ENCODE measurements at places on chromosomes 3 and 15.

DNA sequence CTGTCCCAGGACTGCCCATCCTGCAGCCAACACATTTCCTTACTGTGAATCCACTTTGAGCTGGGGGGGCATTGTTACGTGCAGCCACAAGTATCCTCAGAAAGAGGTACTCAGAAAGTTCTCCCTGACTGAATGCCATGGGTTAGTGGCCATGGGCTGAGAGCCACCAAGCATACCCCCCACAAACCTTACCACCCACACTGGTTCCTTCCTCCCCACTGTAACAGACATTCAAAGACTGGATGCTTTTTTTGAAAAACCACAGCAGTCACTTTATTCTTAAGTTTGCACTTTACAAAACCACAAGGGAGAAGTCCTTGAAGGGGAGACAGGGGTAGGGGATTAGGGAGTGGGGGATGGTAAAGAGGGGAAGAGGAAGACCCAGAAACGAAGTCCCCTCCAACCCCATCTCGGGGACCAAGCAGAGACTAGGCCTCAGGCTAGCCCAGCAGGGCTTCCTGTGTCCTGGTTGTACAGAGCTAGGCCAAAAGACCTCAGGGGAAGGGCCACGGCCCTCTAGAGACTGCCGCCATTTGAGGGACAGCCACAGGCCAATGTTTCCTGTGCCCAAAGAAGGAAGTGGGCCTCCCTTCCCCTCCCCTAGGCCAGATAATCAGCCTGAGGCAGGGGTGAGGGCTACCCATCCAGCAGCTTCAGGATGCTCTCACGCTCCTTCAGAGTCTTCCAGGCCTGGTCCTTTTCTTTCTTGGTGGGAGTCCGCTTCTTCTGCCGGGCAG is 10.1 kb upstream of the CAMK1 start:
- peak; percentile 39 for DNase-seq

DNA sequence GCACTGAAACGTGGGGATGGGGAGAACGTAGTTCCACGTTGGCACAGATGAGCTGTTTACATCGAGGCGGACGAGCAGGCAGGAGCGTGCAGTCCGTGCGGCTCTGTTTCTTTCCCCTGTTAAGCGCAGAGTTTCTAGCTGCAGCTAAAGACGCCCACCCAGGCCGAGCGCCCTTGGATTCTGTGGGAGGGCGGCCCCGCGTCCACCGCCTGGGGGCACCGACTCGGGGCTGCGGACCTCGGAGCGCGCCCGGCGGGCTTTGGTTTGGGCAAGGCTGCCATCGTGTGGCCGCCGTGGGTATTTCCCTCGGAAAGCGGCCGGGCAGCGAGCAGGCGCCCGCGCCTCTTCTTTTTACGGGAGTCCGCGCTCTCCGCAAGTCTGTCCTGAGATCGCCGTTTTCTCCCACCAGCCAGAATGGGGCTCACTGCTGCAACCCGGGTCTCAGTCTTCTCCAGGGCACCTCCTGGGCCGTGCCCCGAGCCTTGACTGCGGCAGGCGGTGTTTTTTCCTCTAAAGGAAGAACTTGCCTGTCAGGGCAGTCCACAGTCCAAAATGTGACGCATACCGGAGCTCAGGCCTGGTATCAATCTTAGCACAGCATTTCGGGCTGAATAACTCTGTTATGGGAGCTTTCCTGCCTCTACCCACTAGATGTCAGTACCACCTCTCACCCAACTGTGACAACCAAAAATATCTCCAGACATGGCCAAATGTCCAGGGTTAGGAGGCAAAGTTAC is 219.9 kb upstream of the IGF1R start:
- peak; percentile 45 for DNase-seq

- no peak for DNase-seq
Measured at GRCh38 chr3:186361762-186362536, at the start of gene DGKG. DGKG (minus strand) TSS chr3:186362234; CDS start chr3:186320459, 41,775 bp downstream.

DNA sequence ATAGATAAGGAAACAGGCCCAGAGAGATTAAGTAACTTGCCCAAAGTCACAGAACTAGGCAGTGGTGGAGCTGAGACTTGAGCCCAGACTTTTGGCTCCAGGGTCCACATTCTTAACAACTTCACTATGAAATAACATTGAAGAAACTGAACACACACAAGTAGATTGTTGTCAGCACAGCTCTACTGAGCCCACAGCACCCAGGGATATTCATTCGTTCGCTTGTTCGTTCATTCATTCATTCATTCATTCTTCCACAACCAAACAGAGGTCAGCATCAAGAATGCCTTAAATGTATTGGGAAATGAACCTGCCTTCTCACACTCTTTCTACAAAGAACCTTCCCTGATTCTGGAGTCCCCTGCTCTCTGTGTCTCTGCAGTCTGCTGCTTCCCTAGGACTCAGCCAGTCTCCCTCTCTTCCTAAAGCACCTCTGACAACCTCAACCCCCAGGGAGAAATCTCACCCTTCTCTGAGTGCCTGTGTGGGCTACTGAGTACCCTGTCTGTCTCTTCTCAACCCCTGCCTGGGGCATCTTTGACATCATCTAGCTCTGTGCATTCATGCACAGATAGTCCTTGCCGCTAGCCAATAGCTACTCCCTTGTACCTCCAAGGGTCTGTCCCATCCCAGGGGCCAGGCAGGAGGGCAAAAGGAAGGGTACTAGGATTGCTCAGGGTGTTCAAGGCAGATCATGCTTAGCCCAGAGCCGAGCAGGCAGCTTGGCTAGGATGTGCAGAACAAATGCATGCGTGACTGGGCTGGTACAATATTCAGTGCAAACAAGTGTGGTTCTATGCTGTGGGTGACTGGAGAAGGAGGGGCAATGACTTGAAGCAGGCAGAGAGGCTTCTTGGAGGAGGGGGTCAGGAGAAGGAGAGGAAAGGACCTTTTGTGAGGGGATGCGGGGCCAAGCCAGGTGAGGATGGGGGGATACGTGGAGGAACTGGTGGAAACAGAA is 3.4 kb downstream of the LINGO1 start:
- no peak for DNase-seq

DNA sequence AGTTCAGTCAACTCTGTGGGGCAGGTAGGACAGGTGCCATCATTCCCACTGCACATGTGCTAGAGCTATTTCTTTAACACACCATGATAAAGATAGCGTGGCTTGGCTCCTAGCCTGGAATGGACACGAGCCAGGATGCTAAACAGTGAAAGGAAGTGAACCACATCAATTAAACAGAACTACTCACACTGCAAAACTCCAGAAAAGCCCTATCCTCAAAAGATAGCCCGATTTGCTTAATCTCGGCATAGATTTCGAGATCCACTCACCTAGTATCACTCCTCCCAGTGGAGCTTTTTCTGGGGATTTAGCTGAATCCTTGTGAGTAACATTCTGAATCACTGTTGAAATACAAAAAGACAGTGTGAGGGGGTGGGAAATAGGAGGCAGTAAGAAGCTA is 118.0 kb downstream of the ABI3BP start:
- DNase-seq: no peak

DNA sequence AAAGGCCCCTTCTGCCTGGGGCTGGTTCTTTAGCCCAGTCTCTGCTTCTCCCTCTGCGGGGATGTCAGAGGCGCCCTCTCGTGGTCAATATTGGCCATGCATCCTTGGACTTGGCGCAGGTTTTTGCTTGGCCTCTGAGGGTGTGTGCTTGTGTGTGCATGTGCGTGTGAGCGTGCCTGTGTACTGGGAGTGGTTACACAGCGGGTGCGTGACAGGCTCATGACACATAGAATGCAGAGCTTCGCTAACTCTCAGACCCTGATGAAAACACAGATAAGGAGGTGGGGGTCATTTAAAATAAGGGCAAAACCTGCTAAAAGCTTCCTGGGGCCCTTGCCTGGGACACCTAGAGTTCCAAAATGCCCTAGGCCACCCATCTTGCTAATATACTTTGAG is 160.9 kb downstream of the SMAD6 start:
- peak; percentile 72 for DNase-seq

- DNase-seq: no peak
Measured at GRCh38 chr15:64314456-64314855, 41.5 kb downstream of the CSNK1G1 start.

GRCh38 chr3:98536456-98537017 is 4.8 kb downstream of the GPR15 start:
- DNase-seq: no peak

DNA sequence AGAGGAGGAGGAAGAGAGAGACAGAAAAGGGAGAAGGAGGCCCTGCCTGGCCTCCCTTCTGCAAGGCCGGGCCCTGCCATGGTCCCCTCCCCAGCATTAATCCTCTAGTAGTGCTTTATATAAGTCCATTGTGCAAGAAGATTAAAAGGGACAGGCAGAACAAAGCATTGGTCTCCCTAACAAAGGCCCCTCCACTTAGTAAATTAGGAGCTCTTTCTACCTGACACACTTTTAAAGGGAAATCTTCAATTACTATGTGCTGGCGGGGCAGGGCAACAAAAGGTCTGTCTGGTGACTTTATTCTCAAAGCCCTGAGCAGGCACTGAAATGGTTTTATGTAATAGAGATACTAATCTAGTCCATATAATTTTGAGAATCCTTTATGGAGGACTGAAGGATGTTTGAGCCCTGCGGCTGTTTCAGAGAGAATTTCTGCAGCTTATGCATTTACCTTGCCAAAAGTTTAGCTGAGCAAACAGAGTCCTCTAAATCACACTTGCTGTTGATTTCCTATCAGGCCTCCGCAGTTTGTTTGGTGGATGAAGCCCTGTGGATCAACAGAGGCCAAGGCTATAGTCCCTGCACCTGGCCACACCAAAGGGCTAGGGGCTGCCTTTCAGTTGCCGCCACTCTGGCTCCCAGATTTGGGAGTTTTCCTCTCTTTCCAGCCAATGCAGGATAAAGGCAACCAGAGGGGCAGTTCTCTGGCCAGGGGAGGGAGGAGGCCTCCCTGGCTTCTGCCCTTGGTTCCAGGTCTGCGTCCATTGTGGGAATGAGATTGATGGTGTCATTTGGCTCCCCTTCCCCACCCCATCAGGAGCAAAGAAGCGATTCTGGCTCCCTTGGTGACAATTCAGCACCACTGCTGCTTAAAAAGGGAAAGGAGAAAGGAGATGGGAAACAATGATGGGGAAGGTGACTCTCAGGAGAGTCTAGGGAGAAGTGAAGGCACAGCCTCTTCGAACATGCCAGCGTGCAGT is 148.0 kb downstream of the MEGF11 start:
- DNase-seq: no peak

DNA sequence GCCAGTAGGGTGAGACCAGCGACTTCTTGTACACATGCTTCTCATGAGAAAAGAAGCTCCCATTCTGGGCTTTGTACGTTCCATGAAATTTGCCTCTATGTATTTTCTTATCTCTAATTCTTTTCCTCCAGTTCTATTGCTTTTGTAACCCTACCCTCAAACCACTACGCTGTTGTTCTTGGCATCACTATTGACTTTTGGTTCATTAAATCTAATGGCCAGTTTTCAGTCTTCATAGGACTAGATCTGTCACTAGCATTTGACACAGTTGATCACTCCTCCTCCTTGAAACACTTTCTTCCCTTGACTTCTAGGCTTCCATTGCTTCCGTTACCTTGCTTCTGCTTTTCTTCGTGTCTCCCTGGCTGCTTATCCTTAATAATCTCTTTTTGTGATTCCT is 121.7 kb upstream of the GOLGA6L4 start:
- no peak for DNase-seq

GRCh38 chr3:193593668-193594030 is 641 bp downstream of the OPA1 start:
- DNase-seq: peak; percentile 77

GRCh38 chr15:48091522-48091921 is 29.3 kb upstream of the SLC24A5 start:
- DNase-seq: no peak

DNA sequence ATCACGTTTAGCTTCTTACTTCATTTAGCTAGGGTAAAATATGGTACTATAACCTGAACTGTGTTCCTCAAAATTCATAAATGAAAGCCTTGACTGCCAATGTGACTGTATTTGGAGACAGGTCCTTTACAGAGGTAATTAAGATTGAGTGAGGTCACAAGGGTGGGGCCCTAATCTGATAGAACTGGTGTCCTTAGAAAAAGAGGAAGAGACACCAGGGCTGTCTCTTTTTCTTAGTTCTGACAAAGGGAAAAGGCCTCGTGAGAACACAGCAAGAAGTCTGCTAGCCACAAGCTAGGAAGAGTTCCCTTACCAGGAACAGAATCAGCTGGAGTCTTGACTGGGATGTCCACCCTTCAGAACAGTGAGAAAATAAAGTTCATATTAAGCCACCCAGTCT is 162.7 kb downstream of the GMNC start:
- DNase-seq: peak; percentile 2

DNA sequence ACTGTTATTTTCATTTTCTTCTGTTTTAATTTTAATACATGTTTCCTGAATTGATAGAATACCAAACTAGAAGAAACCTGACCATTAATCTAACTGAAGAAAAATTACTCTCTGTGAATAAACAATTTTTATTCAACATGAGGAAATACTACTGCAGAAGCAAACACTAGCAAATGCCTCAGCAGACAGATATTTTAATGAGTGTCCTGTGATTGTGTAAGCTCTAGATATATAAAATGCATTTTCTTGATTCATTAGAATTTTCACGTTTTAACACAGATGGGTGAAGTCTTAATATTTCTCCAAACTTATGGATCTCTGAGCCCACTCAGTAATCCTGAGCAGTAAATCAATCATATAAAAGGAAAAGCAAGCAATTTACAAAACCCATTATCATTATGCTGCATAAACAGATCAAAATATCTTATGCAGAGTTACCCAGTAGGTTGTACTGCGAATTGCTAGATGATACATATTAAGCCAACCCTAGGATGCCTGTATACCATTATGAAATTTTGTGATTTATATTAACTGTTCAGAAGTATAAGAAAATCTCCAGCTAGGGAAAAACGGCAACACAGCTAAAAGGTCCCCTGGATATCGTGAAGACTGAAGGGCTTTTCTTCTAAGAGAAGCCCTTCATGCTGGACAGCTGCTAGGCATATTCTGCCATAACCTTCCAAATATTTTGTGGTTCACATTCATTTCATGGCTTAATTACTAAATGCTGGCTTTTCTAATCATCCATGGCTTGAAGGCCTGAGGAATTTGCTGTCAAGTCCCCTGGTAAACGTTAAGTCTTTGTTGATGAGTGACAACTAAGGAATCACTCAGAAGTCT is 157.7 kb upstream of the TGFBR2 start:
- no peak for DNase-seq

DNA sequence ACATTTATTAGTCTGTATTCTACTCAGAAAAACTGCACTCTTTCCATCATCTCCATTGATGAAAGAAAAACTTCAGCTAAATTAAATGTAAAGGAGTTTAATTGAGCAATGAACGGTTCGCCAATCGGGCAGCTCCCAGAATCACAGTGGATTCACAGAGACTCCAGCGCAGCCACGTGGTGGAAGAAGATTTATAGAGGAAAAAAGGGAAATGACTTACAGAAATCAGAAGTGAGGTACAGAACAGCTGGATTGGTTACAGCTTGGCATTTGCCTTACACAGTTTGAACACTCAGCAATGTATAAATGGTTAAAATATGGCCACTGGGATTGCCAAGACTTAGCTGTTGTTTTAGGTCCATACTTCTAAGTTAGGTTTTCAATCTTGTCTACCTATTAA is 2.8 kb upstream of the SUCLG2 start:
- DNase-seq: no peak

- no peak for DNase-seq
Measured at GRCh38 chr3:107910713-107911259, 180.0 kb downstream of the CD47 start.
